H1 (cell line): ENCODE measurements at places on chromosomes 12 and 14. TPM values are rescaled to one million over a fixed set of nuclear protein-coding genes. Genes with fewer than 3 reads are reported as not detected.
A peak's percentile ranks its signal among the peaks of the same experiment; 100 is the strongest.

CAPZA3 gene
- not detected in 2 replicates for total RNA-seq

BATF gene
- not detected in 2 replicates for total RNA-seq

RDH16 gene
- 0.30 and 0.46 TPM in 2 replicates for total RNA-seq

MMP17 gene
- total RNA-seq = 34.4 and 41.3 TPM in 2 replicates

CD163 gene
- not detected in 2 replicates for total RNA-seq

KLRF1 gene
- total RNA-seq = not detected in 2 replicates

REM2 gene
- total RNA-seq = 1.1 and 1.3 TPM in 2 replicates

SYCP3 gene
- 0.07 TPM in 1 of 2 replicates, not detected in the other for total RNA-seq

NINJ2 gene
- not detected in 2 replicates for total RNA-seq

MAP1LC3B2 gene
- total RNA-seq = 1.3 and 1.5 TPM in 2 replicates

SLC10A1 gene
- total RNA-seq = not detected in 2 replicates

SLC25A21 gene
- 6.9 and 8.7 TPM in 2 replicates for total RNA-seq

DNA sequence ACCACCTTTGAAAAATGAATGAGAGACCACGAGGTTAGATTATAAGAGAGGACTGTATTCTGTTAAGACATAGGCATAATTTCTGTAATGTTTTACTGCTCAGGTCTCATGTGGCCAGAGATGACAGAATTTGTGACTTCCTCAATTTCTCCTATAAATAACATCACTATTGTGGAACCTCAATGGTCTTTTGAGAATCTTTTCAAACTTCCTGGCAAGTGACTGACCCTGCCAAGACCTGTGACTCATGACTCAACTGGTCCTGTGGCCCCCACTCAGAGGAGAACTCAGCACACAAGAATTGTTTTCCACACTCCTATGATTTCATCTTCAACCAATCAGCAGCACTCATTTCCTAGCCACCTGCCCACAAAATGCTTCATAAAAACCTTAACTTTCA is 508.2 kb upstream of the ATP2B1 start:
- H3K4me3 ChIP-seq = no peak overlapping the region
- H3K4me1 ChIP-seq = no peaks in the 10 kb centered on the region
- H3K27me3 ChIP-seq = no peaks in the 10 kb centered on the region
- H3K36me3 ChIP-seq = no peaks in the 10 kb centered on the region
- H3K27ac ChIP-seq = no peak overlapping the region

DNA sequence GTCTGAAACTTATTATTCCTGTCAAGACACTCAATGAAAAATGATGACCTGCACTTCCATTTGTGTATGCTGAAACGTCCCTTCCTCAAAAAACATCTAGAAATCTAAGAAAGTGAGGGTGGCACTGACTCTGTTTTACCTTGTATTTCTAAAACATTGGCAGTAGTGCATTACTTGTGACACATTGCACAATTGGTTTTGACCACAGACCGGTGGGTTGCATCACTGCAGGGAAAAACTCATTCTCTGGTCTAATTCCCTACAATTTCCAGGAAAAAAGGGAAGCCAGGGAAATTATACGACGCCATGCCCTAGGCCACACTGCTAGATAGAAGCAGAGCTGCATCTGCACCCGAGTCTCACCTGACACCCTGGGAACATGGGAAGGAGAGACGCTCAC is 156.7 kb downstream of the NTF3 start:
- no peak for DNase-seq
- no peak overlapping the region for H3K27ac ChIP-seq
- peaks cover 26% of the 10 kb centered on the region for H3K4me1 ChIP-seq
- H3K27me3 ChIP-seq = no peaks in the 10 kb centered on the region

DNA sequence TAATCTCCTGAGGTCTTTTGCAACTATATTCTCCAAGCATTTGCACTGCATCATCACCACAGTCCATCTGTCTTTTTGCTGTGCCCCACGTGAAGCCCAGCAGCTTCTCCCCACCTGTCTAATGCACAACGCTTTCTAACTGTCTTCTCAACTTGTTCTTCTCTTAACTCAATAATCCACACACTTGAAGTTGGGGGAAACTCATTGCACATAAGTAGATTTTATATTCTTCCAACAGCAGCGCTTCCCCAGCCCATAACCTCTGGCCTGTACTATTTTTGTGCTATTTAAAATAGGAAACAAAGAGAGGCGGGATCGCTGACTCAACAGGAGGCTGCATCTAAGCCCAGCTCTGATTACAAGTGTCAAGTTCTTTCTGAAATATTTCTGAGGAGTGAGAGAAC is 226.7 kb downstream of the GXYLT1 start:
- H3K27me3 ChIP-seq = no peaks in the 10 kb centered on the region
- no peak overlapping the region for H3K4me3 ChIP-seq
- DNase-seq = no peak

DNA sequence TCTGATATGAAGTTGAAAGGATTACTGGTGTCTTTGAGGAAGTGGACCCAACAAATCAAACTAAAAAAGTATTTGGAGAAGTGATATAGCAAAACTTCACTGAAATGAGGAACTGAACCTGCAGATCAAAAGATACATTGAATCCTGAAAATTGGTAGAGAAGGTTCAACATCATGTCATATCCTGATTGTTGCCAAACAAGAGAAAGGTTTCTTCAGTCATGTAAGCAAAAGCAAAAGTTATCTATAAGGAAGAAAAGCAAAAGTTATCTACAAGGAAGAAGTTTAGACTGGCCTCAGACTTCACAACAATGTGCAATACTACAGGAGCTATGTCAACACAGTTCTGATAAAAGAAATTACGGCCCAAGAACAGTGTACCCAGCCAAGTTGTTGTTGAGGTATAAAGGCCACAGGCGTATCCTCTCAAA is 142.7 kb downstream of the RAD51B start:
- no peak for DNase-seq
- H3K36me3 ChIP-seq = peaks cover 2% of the 10 kb centered on the region; the same call in 1 of the 2 replicates
- no peaks in the 10 kb centered on the region for H3K27me3 ChIP-seq
- H3K27ac ChIP-seq = no peak overlapping the region
- H3K4me1 ChIP-seq = no peaks in the 10 kb centered on the region

- no peaks in the 10 kb centered on the region for H3K36me3 ChIP-seq
- no peak for DNase-seq
- H3K27ac ChIP-seq = no peak overlapping the region
- no peaks in the 10 kb centered on the region for H3K27me3 ChIP-seq
These were observed 8.6 kb upstream of the CCDC196 start for GRCh38 chr14:66477567-66477966.

GRCh38 chr12:22459838-22460490 is 84.4 kb downstream of the C2CD5 start:
- DNase-seq = no peak
- H3K27me3 ChIP-seq = no peaks in the 10 kb centered on the region
- H3K4me3 ChIP-seq = no peak overlapping the region

DNA sequence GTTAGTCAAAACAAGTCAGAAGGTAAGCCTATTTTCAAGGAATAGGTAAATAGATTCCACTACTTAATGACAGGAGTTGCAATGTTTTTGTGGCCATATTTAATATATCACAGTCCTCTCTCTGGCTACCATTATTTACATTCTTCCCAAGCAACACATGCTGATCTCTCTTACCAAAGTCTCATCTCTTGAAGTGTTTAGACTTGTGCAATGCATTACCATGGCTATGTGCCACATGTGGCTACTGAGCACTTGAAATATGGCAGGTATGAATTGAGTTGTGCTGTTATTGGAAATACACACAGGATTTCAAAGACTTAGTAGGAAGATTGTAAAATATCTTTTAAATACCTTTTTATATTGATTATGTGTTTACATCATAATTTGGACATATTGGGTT is 262.4 kb upstream of the PDE3A start:
- no peak for DNase-seq
- no peak overlapping the region for H3K27ac ChIP-seq
- no peak overlapping the region for H3K4me3 ChIP-seq
- H3K27me3 ChIP-seq = no peaks in the 10 kb centered on the region
- H3K36me3 ChIP-seq = no peaks in the 10 kb centered on the region

- H3K27me3 ChIP-seq = no peaks in the 10 kb centered on the region
- H3K27ac ChIP-seq = no peak overlapping the region
- no peak overlapping the region for H3K4me3 ChIP-seq
- no peaks in the 10 kb centered on the region for H3K4me1 ChIP-seq
These were observed 30.8 kb downstream of the NCOR2 start for GRCh38 chr12:124536641-124537040.

GRCh38 chr14:68962681-68963080 is 16.4 kb downstream of the ACTN1 start:
- peaks cover 20% of the 10 kb centered on the region for H3K4me1 ChIP-seq
- no peaks in the 10 kb centered on the region for H3K36me3 ChIP-seq
- H3K4me3 ChIP-seq = no peak overlapping the region
- H3K27ac ChIP-seq = peak overlapping the region; percentile 43; the same call in 1 of the 2 replicates
- H3K27me3 ChIP-seq = no peaks in the 10 kb centered on the region

DNA sequence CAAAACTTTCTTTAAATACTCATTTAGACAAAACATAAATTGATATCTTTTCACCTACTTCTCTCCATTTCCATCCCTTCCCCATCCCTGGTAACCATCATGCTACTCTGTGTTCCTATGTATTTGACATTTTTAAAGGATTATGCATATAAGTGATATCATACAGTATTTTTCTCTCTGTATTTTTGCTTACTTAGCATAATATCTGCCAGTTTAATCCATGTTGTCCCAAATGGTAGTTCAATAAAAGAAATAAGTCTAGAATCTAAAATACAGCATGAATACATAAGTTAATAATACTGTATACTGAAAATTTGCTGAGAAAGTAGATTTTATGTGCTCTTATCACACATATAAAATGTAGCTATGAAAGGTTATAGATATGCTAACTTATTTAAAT is 190.3 kb upstream of the NAV3 start:
- H3K4me1 ChIP-seq = no peaks in the 10 kb centered on the region; the same call in 1 of the 2 replicates
- no peaks in the 10 kb centered on the region for H3K27me3 ChIP-seq
- H3K4me3 ChIP-seq = no peak overlapping the region
- no peak overlapping the region for H3K27ac ChIP-seq
- DNase-seq = no peak

DNA sequence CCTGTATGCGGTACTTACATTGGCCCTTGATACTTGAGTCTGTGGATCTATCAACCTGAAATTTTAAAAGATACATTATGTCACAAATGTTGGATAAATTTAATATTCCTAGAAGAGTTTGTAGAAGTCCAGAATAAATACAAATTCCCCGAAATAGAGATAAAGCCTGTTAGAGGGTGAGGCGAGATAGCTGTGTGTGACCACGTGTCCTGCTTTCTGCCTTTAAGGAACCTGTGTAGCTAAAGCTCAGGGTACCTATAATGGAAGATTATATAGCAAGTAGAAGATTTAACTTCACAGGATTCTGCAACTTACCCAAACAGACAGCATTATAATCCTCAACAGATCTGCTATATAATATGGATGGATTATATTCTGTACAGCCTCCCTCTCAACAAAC is 58.8 kb downstream of the APPL2 start:
- peaks cover 35% of the 10 kb centered on the region for H3K36me3 ChIP-seq
- DNase-seq = no peak
- H3K27ac ChIP-seq = no peak overlapping the region
- H3K4me1 ChIP-seq = no peaks in the 10 kb centered on the region

- no peak for DNase-seq
- H3K4me3 ChIP-seq = no peak overlapping the region
- no peak overlapping the region for H3K27ac ChIP-seq
- H3K27me3 ChIP-seq = no peaks in the 10 kb centered on the region
- no peaks in the 10 kb centered on the region for H3K36me3 ChIP-seq
- H3K4me1 ChIP-seq = no peaks in the 10 kb centered on the region
These were observed 78.8 kb downstream of the DNAH10 start for GRCh38 chr12:123840765-123841425.

- H3K4me3 ChIP-seq = no peak overlapping the region
- no peaks in the 10 kb centered on the region for H3K4me1 ChIP-seq
- H3K27me3 ChIP-seq = no peaks in the 10 kb centered on the region
- H3K27ac ChIP-seq = no peak overlapping the region
- DNase-seq = no peak
These were observed 57.2 kb downstream of the EPS8 start for GRCh38 chr12:15731940-15732339.

- H3K27ac ChIP-seq = no peak within 1 kb of the TSS
- peaks cover 3% of the 10 kb centered on the region for H3K4me1 ChIP-seq
- peak; percentile 81 for DNase-seq
- peak within 1 kb of the TSS; percentile 54 for H3K4me3 ChIP-seq
- H3K36me3 ChIP-seq = no peaks in the 10 kb centered on the region
These were observed at the start of gene BMP4 for GRCh38 chr14:53956427-53957201. Gene BMP4 (minus strand): TSS chr14:53956825. CDS start chr14:53952222, 4,603 bp downstream.

- peak overlapping the region; percentile 30 for H3K4me3 ChIP-seq
- H3K27me3 ChIP-seq = peaks cover 36% of the 10 kb centered on the region
- H3K36me3 ChIP-seq = no peaks in the 10 kb centered on the region; the same call in 1 of the 2 replicates
- H3K27ac ChIP-seq = no peak overlapping the region
These were observed 1.5 kb downstream of the LAG3 start for GRCh38 chr12:6773590-6774351.

GRCh38 chr12:88111074-88111652 is 30.7 kb downstream of the CEP290 start:
- H3K4me1 ChIP-seq = no peaks in the 10 kb centered on the region
- no peak overlapping the region for H3K4me3 ChIP-seq
- H3K27me3 ChIP-seq = no peaks in the 10 kb centered on the region
- no peak overlapping the region for H3K27ac ChIP-seq
- DNase-seq = no peak

GRCh38 chr14:21408147-21408546 is 24.3 kb upstream of the SUPT16H start:
- H3K4me3 ChIP-seq = no peak overlapping the region
- peaks cover 79% of the 10 kb centered on the region for H3K36me3 ChIP-seq
- no peaks in the 10 kb centered on the region for H3K4me1 ChIP-seq
- no peak overlapping the region for H3K27ac ChIP-seq
- no peaks in the 10 kb centered on the region for H3K27me3 ChIP-seq

DNA sequence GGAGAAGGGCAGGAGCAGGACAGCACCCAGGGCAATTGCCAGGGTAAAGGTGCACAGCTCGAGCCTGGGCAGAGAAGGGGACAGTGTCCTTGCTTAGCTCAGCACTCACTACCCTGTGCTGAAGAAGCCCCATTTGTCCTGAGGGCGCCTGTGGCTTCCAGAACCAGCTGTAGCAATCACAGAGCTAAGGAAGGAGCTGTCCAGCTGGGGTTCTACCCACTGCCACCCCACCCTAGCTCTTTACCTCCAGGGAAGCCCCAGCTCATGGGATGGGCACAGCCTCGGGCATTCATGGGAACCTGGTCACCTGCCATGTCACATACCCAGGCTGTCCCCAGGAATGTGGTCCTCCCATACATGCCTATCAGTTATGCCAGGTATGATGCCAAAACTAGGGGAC is 5.8 kb downstream of the LMBR1L start:
- peaks cover 16% of the 10 kb centered on the region for H3K36me3 ChIP-seq
- H3K27me3 ChIP-seq = no peaks in the 10 kb centered on the region
- no peak for DNase-seq
- no peak overlapping the region for H3K27ac ChIP-seq
- H3K4me3 ChIP-seq = no peak overlapping the region
- peaks cover 3% of the 10 kb centered on the region for H3K4me1 ChIP-seq
